Testis (tissue), 5 donors: ENCODE measurements at places on chromosomes 3 and 15. TPM values are rescaled to one million over a fixed set of nuclear protein-coding genes. Genes with fewer than 3 reads are reported as not detected.

The ADGRG7 gene
- 0.16 TPM for total RNA-seq

The CLDN16 gene
- total RNA-seq = 0.19 TPM

The CYP19A1 gene
- total RNA-seq = 2.8 TPM

The GRM7 gene
- total RNA-seq = 2.0 TPM

The WDR49 gene
- total RNA-seq = 0.55 TPM

The P2RY1 gene
- total RNA-seq = 6.4 TPM

DNA sequence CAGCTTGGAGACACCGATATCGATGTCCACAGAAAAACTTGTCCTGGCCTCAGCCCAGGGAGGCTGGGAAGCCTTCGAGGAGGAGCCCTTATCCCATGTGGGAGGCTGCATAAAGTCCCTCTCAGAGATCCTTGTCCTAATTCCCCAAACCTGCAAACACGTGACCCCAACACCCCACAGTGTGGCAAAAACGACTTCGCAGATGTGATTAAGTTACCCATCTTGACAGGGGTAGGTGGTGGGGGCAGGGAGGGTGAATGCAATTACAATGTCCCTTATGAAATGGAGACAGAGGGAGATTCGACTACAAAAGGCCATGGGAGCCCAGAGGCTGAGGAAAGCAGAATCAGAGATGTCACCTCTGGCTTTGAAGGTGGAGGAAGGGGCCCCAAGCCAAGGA is 2.3 kb upstream of the TLR9 start:
- no peaks in the 10 kb centered on the region for H3K36me3 ChIP-seq
- DNase-seq = no peak
- H3K4me1 ChIP-seq = no peaks in the 10 kb centered on the region

- no peaks in the 10 kb centered on the region for H3K36me3 ChIP-seq
- no peak overlapping the region for H3K27ac ChIP-seq
- no peak for DNase-seq
- H3K27me3 ChIP-seq = no peaks in the 10 kb centered on the region
These were observed 48.9 kb downstream of the NIPA2 start for GRCh38 chr15:22887157-22887951.

GRCh38 chr15:36024031-36024688 is 478.2 kb upstream of the DPH6 start:
- no peak overlapping the region for H3K4me3 ChIP-seq
- H3K27ac ChIP-seq = no peak overlapping the region
- no peak for DNase-seq
- no peaks in the 10 kb centered on the region for H3K4me1 ChIP-seq
- no peaks in the 10 kb centered on the region for H3K36me3 ChIP-seq

GRCh38 chr3:187902936-187903335 is 157.7 kb upstream of the BCL6 start:
- H3K4me1 ChIP-seq = no peaks in the 10 kb centered on the region
- no peaks in the 10 kb centered on the region for H3K27me3 ChIP-seq
- H3K4me3 ChIP-seq = no peak overlapping the region
- DNase-seq = no peak
- no peaks in the 10 kb centered on the region for H3K36me3 ChIP-seq
- no peak overlapping the region for H3K27ac ChIP-seq

- H3K36me3 ChIP-seq = no peaks in the 10 kb centered on the region
- H3K27me3 ChIP-seq = no peaks in the 10 kb centered on the region
- no peak overlapping the region for H3K4me3 ChIP-seq
- no peak overlapping the region for H3K27ac ChIP-seq
- peaks cover 16% of the 10 kb centered on the region for H3K4me1 ChIP-seq
These were observed 158.6 kb upstream of the RGMA start for GRCh38 chr15:93247466-93248121.

- H3K36me3 ChIP-seq = no peaks in the 10 kb centered on the region
- H3K27ac ChIP-seq = no peak overlapping the region
- H3K27me3 ChIP-seq = no peaks in the 10 kb centered on the region
- DNase-seq = no peak
- H3K4me1 ChIP-seq = no peaks in the 10 kb centered on the region
These were observed 348.4 kb upstream of the THBS1 start for GRCh38 chr15:39232512-39232911.

DNA sequence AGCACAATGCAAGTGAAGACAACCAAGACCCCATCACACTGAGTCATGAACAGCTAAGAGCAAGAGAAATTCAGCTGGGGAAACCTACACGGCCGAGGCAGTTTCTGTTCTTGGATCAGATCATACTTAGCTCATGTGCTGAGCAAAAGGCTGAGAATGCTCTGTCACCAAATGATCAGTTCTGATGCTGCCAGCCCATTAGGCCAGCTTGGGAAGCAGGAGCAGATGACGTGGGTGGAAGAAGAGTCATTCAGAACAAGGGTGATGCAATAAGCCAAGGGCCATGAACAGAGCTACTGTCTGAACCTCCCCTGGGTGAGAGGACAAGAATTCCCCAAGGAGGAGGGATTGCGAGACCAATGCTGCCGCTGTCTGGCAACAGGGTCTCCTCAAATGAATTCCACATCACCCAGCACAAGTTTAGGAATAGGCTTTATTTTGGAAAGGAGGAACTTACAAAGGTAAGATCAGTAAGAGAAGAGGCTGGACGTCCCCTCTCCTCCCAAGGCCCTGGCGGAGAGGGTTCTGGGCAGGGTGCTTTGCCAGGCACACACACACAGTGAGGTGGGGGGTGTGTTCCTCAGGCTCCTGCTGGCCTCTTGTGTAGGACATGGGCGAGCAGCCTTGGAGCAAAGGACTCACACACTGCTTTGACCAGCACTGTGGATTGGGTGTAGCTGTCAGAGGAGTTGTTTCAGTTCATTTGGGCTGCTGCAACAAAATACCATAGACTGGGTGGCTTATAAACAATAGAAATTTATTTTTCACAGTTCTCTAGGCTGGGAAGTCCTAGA is 65.6 kb upstream of the CTXND1 start:
- no peaks in the 10 kb centered on the region for H3K4me1 ChIP-seq
- no peak for DNase-seq
- H3K27ac ChIP-seq = no peak overlapping the region
- H3K27me3 ChIP-seq = no peaks in the 10 kb centered on the region
- no peaks in the 10 kb centered on the region for H3K36me3 ChIP-seq

DNA sequence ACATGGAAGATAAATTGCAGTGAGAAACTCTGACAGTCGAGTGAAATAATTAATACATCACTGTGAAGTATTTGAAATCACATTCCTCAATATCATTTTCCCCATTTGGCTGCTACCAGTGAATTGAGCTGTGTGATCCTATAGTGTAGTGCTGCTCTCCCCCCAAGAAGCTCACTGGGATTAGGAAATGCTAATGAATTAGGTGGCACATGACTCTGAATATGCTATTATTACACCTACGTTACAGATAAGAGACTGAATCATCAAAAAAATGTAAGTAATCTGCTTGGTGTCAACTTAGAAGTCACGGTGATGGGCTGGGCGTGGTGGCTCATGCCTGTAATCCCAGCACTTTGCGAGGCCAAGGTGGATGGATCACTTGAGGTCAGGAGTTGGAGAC is 34.7 kb upstream of the SYNM start:
- no peak overlapping the region for H3K4me3 ChIP-seq
- no peaks in the 10 kb centered on the region for H3K36me3 ChIP-seq
- H3K4me1 ChIP-seq = no peaks in the 10 kb centered on the region
- DNase-seq = no peak
- H3K27ac ChIP-seq = no peak overlapping the region

DNA sequence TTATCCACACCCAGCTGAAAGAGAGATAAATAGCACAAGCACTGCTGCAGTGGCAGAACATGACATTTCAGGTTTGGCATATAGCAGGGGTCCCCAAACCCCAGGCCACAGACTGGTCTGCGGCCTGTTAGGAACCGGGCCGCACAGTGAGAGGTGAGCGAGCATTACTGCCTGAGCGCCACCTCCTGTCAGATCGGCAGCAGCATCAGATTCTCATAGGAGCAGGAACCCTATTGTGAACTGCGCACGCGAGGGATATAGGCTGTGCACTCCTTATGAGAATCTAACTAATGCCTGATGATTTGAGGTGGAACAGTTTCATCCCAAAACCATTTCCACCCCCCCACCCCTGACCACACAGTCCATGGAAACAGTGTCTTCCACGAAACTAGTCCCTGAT is 54.6 kb downstream of the CCR4 start:
- H3K36me3 ChIP-seq = no peaks in the 10 kb centered on the region
- DNase-seq = no peak
- no peak overlapping the region for H3K27ac ChIP-seq
- H3K4me3 ChIP-seq = no peak overlapping the region

DNA sequence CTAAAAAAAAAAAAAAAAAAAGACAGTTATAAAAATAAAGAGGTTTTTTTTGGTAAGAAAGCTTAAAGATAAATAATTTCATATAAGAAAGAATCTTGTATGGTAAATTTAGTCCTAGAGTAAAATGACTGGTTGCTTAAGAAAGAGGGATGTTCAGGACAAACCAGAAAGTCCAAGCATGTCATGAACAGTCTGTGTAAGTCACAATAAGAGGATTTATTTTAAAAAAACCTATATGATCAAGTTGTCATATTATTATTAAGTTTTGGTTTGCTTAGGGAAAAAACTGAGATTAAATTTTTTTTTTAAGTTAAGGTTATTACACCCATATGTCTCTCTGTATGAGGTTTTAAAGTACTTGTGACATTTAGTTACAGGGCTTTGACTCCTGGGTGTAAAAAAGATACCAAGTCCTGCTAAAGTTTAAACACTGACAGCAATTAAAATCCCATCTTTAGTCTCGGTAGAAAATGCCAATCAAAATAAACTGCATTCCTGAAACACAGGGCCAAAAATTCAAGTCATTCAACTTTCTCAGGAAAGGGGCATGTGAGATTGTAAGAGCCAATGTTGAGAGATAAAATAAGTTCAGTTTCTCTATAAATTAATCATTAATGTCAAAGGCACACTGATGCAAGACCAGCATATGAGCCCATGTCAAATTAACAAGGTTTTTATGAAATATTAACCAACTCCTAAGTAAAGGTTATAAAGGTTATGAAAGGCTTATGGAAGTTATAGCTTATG is 8.5 kb upstream of the BDH1 start:
- H3K27ac ChIP-seq = no peak overlapping the region
- no peaks in the 10 kb centered on the region for H3K4me1 ChIP-seq
- no peaks in the 10 kb centered on the region for H3K27me3 ChIP-seq
- DNase-seq = no peak
- H3K36me3 ChIP-seq = no peaks in the 10 kb centered on the region

GRCh38 chr3:169363318-169364265 is 299.9 kb downstream of the MECOM start:
- H3K36me3 ChIP-seq = no peaks in the 10 kb centered on the region
- H3K4me1 ChIP-seq = no peaks in the 10 kb centered on the region
- no peak overlapping the region for H3K27ac ChIP-seq
- no peak for DNase-seq
- H3K4me3 ChIP-seq = no peak overlapping the region

DNA sequence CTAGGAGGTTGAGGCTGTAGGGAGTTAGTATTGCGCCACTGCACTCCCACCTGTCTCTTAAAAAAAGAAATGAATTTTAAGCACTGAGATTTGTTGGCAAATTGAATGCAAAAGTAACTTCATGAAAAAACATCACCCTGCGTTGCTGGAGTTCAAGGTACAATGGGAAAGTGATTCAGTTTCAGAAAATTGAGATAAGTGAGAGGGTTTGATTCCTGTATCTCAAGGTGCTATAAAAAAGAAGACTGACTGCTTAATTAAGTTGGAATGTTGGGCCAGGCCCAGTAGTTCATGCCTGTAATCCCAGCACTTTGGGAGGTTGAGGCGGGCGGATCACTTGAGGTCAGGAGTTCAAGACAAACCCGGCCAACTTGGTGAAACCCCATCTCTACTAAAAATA is 39.1 kb downstream of the IQGAP1 start:
- no peaks in the 10 kb centered on the region for H3K27me3 ChIP-seq
- peaks cover 17% of the 10 kb centered on the region for H3K4me1 ChIP-seq
- no peak overlapping the region for H3K4me3 ChIP-seq
- H3K36me3 ChIP-seq = no peaks in the 10 kb centered on the region
- no peak overlapping the region for H3K27ac ChIP-seq

- no peak overlapping the region for H3K27ac ChIP-seq
- H3K4me3 ChIP-seq = no peak overlapping the region
- H3K36me3 ChIP-seq = no peaks in the 10 kb centered on the region
- no peaks in the 10 kb centered on the region for H3K27me3 ChIP-seq
These were observed 21.5 kb upstream of the GLCE start for GRCh38 chr15:69138963-69139362.

GRCh38 chr3:16904423-16905417 is 20.0 kb downstream of the PLCL2 start:
- peak overlapping the region; percentile 8 for H3K27ac ChIP-seq
- H3K4me1 ChIP-seq = peaks cover 20% of the 10 kb centered on the region
- no peak for DNase-seq
- H3K36me3 ChIP-seq = no peaks in the 10 kb centered on the region
- H3K27me3 ChIP-seq = no peaks in the 10 kb centered on the region
- no peak overlapping the region for H3K4me3 ChIP-seq

DNA sequence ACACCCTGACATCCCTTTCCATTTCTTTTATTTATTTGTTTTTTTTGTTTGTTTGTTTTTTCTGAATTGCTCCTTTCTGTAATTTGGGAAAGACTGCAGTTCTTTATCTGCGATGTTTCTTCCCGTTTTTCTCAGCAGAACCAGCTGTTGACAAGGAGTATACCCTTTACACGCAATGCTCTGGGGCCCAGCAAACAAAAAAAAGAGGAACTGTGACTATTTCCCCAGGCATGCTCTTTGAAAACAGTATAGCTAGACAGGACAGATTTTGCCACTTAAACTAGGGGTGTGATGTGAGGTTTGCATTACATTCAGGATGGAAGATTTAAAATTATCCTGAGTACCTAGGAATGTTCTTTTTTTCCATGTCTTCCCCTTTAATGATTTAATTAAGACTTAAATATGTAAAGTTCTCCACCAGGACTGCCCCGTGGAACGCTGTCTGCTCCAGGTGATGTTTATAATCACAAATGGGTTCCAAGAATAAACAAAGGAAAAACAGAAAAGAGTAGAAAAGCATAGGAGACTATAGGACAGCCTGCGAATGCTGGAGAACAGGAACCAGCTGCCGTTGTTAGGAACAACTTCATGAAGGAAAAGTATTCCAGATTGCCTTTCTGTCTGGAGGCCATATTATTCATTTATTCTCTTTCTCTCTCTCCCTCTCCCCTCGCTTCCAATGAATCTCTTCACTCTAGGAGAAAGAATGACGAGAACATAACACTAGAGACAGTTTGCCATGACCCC is 43.3 kb downstream of the TGFBR2 start:
- H3K36me3 ChIP-seq = no peaks in the 10 kb centered on the region
- H3K27ac ChIP-seq = no peak overlapping the region
- no peak overlapping the region for H3K4me3 ChIP-seq
- H3K4me1 ChIP-seq = no peaks in the 10 kb centered on the region

GRCh38 chr3:39150803-39151631 is 2.4 kb downstream of the CSRNP1 start:
- peak overlapping the region; percentile 99 for H3K27ac ChIP-seq
- H3K4me1 ChIP-seq = peaks cover 71% of the 10 kb centered on the region
- DNase-seq = peak; percentile 90
- no peaks in the 10 kb centered on the region for H3K27me3 ChIP-seq
- H3K4me3 ChIP-seq = peak overlapping the region; percentile 96

- H3K4me1 ChIP-seq = peaks cover 21% of the 10 kb centered on the region
- H3K4me3 ChIP-seq = no peak overlapping the region
- H3K27ac ChIP-seq = no peak overlapping the region
- no peaks in the 10 kb centered on the region for H3K27me3 ChIP-seq
These were observed 366.7 kb upstream of the PROK2 start for GRCh38 chr3:72151465-72152238.
